ENCODE measurements at places on chromosomes 7 and 10. TPM values are rescaled to one million over a fixed set of nuclear protein-coding genes. Genes with fewer than 3 reads are reported as not detected.
A peak's percentile ranks its signal among the peaks of the same experiment; 100 is the strongest.

DNA sequence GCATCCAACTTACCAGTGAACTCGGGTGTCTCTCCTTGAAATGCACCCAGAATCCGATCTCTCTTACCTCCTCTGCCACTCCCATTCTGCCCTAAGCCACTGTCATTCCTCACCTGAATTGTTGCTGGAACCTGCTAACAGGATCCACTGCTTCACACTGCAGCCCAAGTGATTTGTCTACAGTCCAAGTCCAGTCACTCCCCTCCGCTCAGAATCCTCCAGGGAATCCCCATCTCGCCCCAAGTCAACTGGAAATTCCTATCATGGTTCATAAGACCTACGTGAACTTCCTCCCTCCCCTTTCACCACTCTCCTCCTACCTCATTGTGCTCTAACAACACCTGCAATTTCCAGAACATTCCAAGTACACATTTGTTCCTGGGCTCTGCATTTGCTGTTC, 91.3 kb downstream of the SCRN1 start:
- no peak for DNase-seq

- DNase-seq, result no peak
These were observed 192.3 kb downstream of the EMX2 start for GRCh38 chr10:117734731-117735405.

GRCh38 chr10:76430061-76430645, 998.7 kb downstream of the LRMDA start:
- DNase-seq, result no peak

GRCh38 chr10:34742456-34742855, 72.6 kb downstream of the PARD3 start:
- DNase-seq, result no peak

GRCh38 chr7:90777041-90777440, 180.9 kb downstream of the CDK14 start:
- DNase-seq, result no peak

DNA sequence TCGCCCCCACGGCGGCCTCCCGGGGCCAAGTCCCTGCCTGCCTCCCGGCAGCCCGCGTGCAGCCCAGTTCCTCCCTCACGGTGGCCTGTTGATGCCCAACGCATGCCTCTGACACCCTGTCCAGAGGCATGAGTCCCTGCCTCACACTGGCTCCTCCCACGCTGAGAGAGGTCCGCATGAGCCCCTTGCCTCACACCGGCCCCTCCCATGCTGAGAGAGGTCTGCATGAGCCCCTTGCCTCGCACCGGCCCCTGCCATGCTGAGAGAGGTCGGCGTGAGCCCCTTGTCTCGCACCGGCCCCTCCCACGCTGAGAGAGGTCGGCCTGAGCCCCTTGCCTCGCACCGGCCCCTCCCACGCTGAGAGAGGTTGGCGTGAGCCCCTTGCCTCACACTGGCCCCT, 59.9 kb downstream of the CCDC201 start:
- no peak for DNase-seq

EMX2 gene
- 4.1 TPM for total RNA-seq

DNA sequence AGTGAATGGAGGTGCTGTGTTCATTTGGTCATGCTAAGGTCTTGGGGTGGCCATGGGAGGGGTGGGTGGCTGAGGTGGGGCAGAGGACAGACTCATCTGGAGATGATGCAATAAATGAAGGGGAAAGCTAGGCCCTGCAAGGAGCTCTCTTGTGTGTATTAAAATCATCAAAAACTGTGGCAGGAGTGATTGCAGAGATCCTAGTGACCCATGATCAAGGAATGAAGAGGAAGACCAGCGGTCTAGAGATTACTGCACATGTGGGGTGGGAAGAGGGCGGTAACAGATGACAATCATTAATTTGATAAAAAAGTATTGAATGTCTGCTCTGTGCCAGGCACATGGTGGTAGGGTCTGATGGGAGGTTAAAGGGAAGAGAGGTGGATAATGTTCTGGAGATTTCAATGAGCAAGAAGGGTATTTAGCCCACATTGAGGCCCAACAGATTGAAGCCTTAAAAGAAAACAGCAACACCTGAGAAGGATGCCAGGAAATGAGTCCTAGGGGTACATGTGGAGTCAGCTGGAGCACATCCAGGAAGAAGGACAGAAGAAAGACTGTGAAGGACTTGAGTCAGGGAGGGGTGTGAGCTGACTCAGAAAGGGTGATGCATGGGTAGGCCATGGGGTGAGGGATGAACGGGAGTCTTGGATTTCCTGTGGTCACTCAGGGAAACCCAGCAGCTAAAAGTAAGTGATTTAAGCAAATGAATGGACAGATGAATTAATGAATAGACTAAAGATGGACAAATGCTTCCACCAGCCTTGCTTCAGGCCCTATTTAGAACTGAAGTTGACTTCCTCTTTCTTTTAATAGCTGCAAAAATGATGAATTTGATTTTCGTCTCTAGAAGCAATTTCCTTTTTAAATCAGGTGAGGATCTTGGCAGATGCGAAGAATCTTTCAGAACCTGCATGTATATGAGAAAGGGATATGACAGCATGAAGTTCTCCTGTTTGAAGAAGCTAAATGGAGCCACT, 83.1 kb upstream of the IGFBP3 start:
- peak; percentile 82 for DNase-seq

GRCh38 chr10:51510231-51510630, 189.2 kb downstream of the CSTF2T start:
- DNase-seq, result no peak

DNA sequence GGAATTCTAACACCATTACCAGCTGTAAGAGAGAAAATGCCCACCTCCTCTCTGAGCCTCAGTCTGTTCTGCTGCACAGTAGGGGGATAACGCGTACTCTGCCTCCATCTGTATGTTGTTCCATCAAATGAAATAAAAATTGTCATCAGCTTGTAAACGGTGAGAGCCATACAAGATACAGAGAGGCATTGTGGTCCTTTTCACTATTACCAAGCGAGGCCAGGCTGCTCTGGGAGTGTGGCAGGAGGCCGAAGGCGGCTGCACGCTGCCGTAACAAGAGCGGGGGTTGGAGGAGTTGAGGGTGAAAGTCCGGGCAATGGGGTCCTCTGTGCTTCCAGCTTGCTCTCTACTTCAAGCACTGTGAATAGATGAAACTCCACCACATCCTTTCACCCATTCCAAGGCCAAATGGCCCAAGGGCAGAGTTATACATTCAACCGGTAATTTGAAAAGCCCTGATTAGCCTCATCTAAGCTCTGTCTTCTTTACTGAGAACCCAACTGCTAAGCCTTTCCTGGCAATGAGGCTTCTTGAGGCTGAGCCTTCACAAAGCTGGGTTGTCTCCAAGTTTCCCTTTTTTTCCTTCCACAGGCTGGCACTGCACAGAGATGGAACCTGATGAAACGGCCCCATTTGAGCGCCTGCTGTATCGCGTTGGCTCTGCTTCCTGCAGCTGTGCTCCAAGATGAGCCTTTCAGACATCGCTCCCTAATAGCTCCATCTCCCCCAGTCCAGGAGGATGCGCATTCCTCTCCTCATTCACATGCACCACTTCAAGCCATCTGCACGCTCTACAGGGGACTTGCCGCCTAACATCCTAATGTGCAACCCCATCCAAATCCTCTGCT, 47.2 kb downstream of the PYROXD2 start:
- no peak for DNase-seq

- DNase-seq, result no peak
These were observed 329.4 kb downstream of the TFEC start for GRCh38 chr7:115701141-115701540.

LBX1 gene
- not detected for total RNA-seq

ARMC3 gene
- total RNA-seq, result 0.34 TPM

DNA sequence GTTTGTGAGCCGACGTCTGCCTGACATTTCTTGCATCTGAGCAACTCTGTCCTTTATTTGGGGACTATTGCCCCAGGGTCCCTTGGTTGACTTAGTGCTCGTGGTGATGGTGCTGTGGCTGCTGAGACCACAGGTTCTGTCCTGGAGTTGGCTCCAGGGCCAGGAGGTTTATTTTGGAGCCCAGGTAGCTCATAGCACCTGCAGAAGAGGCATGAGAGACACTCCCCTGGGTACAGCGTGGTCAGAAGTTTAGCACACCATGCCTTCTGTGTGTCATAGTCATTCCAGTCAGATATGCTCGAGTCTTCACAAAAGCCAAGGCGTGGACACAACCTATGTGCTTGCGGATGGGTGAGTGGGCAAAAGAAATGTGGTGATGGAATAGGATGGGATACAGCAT, 496.9 kb downstream of the TCERG1L start:
- no peak for DNase-seq

MSS51 gene
- total RNA-seq, result 0.54 TPM

- no peak for DNase-seq
These were observed 312.4 kb upstream of the DGKB start for GRCh38 chr7:15214976-15215375.

AQP1 gene
- total RNA-seq, result 1.6 TPM

GRCh38 chr10:97888641-97889262, 39.1 kb downstream of the GOLGA7B start:
- peak; percentile 67 for DNase-seq

R3HCC1L gene
- total RNA-seq, result 12.9 TPM

TLX1 gene
- total RNA-seq, result not detected

DNA sequence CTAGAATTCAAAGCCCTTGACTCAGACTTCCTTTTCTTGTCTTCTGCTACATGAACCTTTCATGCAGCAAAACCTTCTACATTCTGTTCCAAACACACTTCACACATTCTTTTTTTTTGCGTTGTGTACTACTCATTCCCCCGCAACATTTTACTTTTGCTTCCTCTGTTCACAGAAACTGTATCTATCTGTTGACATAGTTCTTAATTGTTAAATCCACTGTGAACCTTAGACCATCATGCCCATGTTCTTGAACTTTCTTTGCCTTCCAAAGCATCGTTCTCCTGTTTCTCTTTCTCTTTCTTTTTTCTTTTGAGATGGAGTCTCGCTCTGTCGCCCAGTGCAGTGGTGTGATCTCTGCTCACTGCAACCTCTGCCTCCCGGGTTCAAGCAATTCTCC, 14.2 kb downstream of the CCSER2 start:
- DNase-seq, result no peak

DNA sequence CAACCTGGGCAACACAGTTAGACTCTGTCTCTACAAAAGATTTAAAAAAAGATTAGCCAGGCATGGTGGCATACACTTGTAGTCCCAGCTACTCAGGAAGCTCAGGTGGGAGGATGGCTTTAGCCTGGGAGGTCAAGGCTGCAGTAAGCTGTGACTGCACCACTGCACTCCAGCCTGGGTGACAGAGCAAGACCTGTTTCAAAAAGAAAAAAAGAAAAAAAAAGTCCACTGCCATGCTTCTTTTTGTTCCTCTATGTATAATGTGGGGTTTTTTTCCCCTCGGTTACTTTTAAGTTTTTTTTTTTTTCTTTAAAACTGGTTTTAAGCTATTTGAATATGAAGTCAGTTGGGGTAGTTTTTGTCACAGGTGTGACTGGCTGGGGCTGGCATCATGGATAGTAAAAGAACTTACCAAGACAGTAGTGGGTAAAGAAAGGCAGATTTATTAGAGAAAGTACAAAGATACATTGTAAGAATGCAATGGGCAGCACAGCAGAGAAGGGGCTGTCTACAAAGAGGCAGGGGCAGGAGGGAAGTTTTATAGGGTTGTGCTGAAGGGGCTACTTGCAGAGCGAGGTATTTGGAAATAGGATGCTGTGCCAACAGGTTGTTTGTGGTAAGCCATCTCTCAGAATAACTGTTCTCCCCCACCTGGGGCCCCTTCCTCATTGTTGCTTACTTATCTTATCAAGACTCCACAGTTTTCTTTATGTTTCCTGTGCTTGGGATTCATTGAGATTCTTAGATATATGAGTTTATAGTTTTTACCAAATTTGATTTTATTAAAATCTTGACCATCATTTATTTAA, 177.3 kb downstream of the PHTF2 start:
- no peak for DNase-seq

DNA sequence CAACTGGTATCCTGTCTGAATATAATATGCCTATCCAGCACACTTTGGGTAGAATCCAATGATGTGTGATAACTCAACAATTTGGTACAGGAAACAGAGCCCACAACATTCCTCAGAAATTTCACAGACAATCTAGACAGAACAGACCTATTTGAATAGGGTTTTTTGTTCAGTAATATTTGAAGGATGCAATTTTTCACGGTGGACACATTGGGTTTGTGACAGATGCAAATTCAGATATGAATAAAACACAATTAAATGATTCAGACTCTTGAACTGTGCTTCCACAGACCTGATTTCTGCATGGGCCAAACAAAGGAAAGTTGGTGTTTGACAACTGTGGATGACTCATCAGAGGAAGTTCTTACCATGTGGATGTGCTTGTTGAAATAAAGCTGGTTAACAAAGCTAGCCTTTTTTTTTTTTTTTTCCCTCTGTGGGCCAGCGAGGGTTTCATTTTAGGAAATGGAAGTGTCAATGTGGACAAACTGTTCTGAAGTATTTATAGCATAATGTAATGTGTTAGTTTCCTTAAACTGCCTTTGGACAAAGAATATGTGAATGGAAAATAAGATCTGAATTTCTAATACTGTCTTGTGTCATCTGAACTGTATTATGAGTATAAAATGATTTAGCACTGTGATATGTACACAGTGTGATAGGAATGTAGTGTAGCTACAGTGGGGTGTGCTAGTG, 43.2 kb upstream of the FAM133B start:
- DNase-seq, result no peak

DNA sequence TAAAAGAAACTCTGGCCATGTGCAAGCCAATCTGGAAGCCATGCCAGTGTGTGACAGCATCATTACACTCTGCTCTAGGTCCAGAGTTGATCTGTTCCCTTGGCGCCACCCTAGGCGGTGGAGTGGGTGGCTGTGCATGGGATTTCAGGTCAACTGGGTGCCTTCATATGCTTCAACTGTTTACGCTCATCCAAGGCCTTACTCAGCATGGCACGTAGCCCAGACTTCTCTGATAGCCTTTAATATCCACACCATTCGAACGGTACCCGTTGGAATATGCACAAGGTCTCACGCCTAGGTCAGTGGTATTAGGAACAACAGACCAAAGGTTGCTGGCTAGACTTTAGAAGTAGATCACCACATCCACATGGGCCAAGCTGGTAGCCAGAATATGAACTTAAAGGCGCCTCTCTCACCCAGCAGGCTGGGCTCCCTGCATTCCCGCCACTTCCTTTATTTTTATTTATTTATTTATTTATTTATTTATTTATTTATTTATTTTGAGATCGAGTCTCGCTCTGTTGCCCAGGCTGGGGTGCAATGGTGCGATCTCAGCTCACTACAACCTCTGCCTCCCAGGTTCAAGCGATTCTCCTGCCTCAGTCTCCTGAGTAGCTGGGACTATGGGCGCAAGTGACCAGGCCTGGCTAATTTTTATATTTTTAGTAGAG, 18.7 kb upstream of the ACHE start:
- DNase-seq, result no peak

All from kidney epithelial cell (primary cell).